Activated T-helper 1 cell treated with anti-CD3 and anti-CD28 coated beads, Interleukin-12 subunit alpha, Interleukin-12 subunit beta, Interleukin-2, Interleukin-4 antibody, amounts not matched to agents 30 ng/mL and 10 ng/mL and 1 ng/mL, durations not matched to agents 14 hours and 24 hours and 36 hours (primary cell): ENCODE measurements at places on chromosomes 3 and 15. TPM values are rescaled to one million over a fixed set of nuclear protein-coding genes. Genes with fewer than 3 reads are reported as not detected.

The LTF gene
- total RNA-seq = not detected in 2 replicates

The PLAAT1 gene
- total RNA-seq = not detected in 2 replicates

DNA sequence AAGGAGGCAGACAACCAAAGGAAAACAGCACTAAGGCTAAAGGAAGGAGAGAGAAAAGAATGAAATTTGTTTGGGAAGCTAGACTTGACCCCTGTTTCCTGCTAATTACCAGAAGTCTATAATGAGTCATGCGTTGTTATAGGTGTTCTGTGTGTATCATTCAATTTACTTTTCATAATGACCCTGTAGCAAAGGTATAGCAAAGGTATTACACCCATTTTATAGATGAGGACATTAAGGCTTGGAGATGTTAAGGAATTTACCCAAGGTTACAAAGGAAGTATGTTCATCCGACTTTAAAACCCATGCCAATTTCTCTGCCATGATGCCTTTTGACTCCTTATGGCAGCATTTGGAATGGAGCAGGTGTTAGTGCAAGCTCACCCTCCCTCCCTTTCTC is 54.9 kb downstream of the RAP2B start:
- DNase-seq = no peak

GRCh38 chr3:75176937-75177336 is 487.2 kb upstream of the FRG2C start:
- DNase-seq = no peak
